ENCODE measurements at places on chromosomes 2 and 18. TPM values are rescaled to one million over a fixed set of nuclear protein-coding genes. Genes with fewer than 3 reads are reported as not detected.

Gene RIT2
- not detected for total RNA-seq

Gene SERPINB10
- not detected for total RNA-seq

Gene RBM44
- not detected for total RNA-seq

Gene C2orf92
- not detected for total RNA-seq

Gene OR6B2
- not detected for total RNA-seq

Gene RESP18
- total RNA-seq = not detected

Gene NR4A2
- total RNA-seq = 0.68 TPM

Gene KHK
- 0.12 TPM for total RNA-seq

Gene ETAA1
- total RNA-seq = 12.0 TPM

Gene REV1
- total RNA-seq = 18.8 TPM

Gene FN1
- total RNA-seq = 18,337 TPM

Gene NEB
- 0.12 TPM for total RNA-seq

Gene ANKRD29
- total RNA-seq = 0.82 TPM

Gene PTCD3
- 29.0 TPM for total RNA-seq
